Lower lobe of right lung (tissue), 2 donors: ENCODE measurements at places on chromosomes 2 and 18. TPM values are rescaled to one million over a fixed set of nuclear protein-coding genes. Genes with fewer than 3 reads are reported as not detected.

DNA sequence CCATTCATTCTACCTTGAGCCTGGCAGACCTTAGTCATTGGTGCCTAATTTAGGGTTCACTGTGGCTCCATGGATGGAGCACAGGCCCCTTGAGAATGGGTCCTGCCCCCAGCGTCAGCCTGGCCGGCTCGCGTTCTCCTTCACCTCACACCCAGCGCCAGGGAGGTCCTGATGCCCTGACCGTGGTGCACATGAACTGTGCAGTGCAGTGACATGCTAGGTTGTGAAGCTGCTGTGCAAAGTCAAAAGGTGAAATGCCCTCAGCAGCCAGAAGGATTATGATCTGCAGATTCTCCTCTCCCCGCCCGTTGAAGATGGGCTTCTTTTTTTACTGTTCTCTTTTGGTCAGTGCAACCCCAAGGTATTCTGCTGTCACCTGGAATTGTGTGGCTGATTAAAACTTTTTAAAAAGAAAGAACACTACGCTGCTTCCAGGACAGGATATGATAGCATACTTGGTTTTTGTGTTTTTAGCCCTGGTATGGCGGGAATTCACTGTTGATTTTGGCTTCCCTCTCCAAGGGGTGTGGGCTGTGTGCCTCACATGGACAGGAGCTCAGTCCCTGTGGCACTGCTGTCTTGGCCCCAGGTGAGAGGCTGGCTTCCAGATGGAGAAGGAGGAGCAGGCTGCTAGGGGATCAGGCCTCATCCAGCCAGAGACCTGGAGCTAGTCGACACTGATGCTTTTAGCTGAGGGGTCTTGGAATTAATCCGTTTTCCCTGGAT, 49.4 kb upstream of the MCFD2 start:
- no peak for DNase-seq

- DNase-seq: no peak
Measured at GRCh38 chr2:205644018-205644417, 38.3 kb upstream of the NRP2 start.

DNA sequence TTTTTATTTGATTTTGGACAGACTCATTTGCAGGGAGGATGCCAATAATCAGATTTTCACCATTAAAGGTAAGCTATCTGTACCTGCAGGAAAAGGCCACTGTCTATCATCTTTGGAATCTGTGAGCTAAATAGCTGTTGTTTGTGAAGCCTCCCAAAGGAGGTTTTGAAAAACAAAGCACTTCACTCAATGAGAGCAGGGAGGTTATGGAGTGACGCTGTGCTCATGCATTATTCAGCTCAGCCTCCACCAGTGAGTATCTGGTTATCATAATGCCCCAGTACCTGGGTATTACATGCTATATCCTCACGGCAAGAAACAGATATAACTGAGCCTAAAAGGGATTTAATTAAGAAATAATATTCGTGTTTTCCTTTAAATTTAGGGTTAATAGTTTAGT, 189.6 kb upstream of the PIK3C3 start:
- no peak for DNase-seq

DNA sequence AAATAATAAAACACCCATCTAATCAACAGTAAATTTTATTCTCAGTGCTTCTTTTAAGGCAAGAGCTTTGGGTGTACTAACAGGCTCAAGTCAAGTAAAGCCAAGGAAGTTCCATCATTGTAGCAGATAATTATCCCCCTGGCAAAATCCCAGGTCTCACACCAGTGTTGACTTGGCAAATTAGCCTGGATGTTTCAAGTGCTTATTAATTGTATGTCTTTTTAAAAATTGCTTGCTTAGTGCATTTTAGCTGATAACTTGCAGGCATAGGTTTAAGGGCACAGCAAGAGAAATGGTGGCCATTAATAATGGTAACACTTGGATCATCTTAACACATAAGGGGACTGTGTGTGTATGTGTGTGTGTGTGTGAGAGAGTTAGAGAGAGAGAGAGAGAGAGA, 42.0 kb upstream of the FMNL2 start:
- no peak for DNase-seq

GRCh38 chr2:120437604-120438000, 91.7 kb downstream of the INHBB start:
- no peak for DNase-seq

- DNase-seq: peak; percentile 58
Measured at GRCh38 chr2:9703701-9704221, 73.0 kb upstream of the YWHAQ start.

DNA sequence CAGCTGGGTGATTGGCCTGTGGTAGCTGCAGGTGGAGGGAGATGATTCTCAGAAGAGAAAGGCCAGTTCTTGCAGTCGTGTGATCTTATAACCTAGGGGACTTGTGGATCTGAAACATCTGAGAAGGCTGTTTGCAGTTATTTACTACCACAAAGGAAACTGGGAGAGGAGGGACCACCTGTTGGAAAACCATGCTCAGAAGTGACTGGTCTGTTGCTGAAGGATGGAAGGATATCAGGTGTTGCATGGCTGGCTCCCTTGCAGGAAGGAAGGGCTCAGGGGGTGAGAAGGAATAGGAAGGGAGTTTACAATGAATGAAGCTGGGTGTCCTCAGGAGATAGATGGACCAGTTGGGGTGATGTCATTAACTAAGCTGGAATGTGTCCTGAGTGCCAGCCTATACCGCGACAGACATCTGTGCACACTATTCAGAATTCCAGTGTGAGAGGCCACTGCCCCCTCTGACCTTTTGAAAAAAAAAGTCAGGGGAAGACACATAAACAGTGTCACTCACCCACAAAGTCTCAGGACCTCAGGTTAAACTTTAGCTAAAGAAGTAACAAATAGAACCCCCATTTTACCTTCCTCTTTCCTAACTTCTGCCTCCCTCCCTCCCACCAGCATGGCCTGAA, 17.5 kb downstream of the IGFBP2 start:
- no peak for DNase-seq

DNA sequence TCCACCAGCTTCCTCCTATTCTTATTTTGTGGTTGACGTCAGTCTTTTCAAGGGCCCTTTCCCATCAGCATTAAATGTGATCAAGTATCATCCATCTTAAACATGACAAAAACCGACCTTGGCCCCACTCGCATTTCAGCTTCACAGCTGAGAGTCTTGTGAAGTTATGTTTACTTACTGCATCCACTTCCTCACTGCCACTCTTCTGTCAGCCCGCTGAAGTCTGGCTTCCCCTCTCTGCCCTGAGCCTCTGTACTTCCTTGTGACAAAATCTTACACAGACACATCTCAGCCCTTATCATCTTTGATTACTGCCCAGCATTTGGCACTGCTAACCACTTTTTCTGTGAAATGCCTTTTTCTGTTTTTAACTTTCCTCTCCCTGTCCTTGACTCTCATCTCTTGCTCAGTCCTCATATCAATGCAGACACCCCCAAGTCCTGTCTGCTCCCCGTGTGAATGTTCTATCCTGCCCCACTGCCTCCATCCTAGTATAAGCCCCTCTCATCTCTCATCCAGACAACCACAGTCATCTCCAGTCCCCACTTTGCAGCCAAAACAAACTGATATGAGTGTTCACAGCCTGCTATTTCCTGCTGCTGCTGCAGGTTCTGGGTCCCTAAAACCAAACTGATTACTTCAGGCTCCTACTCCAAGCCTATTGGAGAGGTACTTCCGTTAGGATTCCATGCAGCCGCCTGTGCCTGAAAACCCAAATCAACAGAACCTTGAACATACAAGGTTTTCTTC, 31.4 kb downstream of the FOSL2 start:
- peak; percentile 71 for DNase-seq

- DNase-seq: no peak
Measured at GRCh38 chr2:7593360-7593759, 676.1 kb downstream of the RNF144A start.

GRCh38 chr2:232139786-232140562, 178.5 kb downstream of the DIS3L2 start:
- no peak for DNase-seq

GRCh38 chr2:11344956-11345677, 681 bp upstream of the ROCK2 start:
- peak; percentile 70 for DNase-seq

GRCh38 chr2:45975752-45976517, 321.3 kb upstream of the EPAS1 start:
- DNase-seq: no peak

GRCh38 chr2:143996974-143997373, 522.9 kb downstream of the ZEB2 start:
- DNase-seq: no peak

DNA sequence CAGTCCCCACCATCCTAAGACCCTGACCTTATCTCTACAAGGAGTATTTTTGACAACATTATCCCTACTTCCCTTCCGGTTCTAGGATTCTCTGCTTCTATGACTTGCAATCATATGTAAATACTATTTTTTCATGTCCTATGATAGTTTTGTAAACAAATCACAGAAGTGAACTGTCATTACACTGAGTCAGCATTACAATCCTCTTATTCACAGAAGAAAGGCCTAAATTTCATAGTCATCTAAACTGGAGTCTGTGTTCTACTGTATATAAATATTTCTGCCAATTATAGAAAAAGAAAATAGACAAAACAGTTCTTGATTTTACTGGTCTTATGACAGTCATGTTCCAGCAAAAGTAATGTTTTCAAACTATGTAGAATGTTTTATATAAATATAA, 265.1 kb downstream of the NCKAP5 start:
- DNase-seq: no peak

DNA sequence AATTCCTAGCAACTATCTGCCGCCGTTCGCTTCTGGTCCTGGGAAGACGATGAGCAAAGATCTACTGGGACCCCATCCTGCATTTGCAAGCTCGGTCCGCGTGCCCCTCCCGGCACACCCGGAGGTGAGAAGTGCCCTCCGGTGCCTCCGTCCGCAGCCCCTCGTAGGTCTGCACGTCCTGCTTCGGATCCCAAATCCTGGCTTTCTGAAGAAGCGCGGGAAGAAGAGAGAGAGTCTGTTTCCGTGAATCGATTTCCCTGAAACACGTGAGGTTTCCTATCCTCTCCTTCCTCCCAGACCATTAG, 5.0 kb upstream of the OSR1 start:
- no peak for DNase-seq

DNA sequence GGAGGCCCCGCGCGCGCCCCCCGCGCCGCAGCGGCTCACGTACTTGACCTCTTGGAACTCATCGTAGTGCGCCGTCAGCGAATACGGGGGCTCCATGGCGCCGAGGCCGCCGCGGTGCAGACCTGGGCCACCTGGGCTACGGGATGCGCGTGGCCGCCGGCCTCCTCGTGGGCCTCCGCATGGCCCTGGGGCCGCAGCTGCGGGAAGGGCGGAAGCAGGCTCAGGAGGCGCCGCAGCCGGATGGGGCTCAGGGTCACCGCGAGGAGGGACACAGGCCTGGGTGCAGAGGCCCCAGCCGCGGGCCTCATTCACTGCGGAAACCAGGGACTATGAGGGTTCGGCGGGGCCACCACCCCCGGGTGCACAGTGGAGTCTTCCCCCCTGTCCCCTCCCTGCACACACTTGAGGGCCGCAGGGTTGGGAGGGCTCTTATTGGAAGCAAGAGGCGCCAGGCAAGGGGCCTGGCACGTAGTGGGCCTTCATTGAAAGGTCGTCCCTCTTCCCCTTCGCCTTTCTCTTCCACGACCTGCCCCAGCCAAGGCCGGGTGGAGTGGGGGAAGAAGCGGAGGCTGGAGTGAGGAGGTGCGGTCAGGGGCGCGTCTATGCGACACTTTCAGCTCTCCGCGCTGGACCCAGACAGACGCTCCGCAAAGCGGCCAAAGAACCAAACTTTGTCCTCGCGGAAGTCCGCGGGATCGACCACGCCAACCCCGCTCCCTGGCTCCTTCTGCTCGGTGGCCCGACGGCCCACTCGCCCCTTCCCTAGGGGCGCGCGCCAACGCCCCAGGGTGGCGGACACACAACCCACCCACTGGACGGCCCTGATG, 863 bp downstream of the ECEL1 start:
- peak; percentile 42 for DNase-seq

DNA sequence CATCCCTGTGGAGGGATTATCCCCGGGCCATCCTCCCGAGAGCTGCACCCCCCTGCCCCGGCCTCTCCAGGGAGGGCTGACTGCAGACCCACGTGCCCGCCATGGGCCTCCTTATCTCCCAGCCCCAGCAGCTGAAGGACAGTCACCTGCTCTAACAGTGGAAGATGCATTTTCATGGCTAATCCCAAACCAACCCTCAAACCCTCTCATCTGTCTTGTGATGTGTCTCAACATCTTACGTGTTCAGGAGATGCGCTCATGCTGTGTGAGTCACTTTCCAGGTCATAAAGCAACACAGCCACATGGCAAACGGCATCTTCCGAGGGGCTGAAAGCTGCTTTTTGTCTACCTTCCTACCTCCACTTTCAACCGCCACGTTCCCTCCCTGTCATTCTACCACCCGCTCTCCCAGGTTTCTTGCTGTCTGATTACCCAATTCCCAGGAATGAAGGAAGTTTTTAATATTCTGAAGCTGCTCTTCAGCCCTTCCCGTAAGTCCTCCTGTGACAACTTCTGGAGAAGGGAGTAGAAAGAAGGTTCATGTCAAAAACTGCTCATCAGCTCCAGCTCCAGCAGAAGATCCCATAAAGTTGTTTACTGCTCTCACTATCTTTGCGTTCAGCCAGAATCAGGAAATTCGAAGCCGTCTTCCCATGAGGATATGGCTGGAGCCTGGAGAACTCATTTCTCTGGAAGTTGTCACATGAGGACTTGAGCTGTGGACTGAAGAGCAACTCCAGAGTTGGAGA, 54.5 kb downstream of the MBP start:
- DNase-seq: no peak

DNA sequence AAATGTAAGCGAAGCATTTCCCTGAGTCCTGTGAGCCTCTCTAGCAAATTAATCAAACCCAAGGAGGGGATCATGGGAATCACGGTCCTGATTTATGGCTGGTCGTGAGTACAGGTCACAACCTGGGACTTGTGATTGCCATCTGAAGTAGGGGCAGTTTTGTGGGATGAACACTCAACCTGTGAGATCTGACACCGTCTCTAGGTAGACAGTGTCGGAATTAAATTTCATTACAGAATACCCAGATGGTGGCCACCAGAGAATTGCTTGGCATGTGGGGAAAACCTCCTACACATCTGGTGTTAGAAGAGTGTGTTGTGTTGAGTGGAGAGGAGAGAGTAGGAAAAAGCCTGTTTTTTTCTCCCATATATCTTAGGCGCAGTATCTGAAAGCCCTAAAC, 12.5 kb downstream of the CAPN14 start:
- DNase-seq: no peak

- no peak for DNase-seq
Measured at GRCh38 chr2:134070281-134070741, 183.6 kb upstream of the MGAT5 start.

DNA sequence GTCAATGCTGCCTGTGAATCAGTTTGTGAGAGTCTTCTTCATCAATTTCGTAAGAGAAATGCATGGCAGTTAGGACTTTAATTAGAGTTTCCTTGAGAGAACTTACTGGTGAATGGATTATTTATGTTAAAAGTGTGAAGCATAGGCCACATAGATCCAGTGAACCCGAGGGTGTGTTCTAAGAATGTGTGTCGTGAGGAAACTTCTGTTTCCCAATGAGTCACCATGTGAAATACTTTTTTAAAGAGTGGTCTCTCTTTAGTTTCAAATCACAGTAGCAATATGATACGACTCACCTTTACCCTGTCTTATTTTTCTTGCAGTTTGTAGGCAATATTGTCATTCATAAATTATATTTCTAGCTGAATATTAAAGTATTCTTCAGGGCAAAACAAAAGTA, 18.5 kb downstream of the THSD7B start:
- DNase-seq: no peak

- DNase-seq: no peak
Measured at GRCh38 chr2:104368089-104368488, 485.8 kb upstream of the POU3F3 start.

The SLC9A4 gene
- total RNA-seq: not detected

The TTC31 gene
- 23.0 TPM for total RNA-seq
